ENCODE measurements at places on chromosomes 16 and 17.
A peak's percentile ranks its signal among the peaks of the same experiment; 100 is the strongest.

DNA sequence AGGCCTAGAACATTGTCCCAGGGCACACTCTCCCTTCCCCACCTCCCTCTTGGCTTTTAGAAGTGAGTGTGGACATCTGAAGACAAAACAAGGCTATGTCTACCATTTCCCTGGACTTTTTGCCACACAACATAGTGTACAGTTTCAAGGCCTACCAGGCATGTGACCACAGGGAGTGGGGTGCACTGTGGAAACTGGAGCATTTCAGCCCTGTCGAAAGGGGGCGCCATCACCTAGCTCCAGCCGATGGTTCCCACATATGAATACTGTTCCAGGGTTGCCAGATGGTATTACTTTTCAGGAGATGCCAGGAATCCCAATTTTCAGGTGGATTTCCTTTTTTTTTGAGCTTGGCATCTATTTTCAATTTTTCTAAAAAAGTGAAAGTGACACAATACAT is 140.7 kb downstream of the KATNIP start:
- peak; percentile 42 for DNase-seq

GRCh38 chr16:71428883-71429282 is 13.0 kb downstream of the TLE7 start:
- DNase-seq, result no peak

- no peak for DNase-seq
Observed at GRCh38 chr17:35735036-35735805, 3.8 kb downstream of the RASL10B start.

DNA sequence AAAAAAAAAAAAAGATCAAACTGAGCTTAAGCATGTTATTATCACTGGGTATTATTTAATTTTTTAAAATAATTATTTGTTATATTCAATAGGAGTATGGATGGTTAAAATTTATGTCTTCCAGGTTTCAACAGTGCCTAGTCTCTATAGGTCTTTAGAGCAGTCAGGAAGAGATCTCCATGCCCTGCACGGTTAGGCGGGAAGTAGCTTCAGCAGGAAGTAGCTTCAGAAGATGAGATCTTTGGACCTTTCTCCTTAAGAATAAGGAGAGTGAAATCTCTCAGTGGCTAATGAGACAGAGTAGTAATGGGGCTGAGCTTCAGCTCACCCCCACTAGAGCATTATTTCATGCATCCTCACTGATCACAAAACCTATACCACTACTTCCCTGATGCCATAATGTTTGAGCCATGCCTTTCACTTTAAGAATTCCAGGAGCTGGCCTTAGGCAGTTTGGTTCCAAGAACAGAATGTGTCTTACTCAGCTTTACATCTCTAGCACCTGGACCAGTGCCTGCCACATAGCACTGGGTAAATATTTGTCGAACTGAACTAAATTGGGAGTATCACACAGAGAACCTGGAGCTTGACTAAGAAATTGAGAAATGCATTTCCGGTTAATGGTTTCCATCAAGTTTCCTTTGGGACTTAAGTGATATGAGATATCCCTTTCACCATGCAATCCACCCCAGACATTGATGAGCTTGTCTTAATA is 43.5 kb downstream of the SCPEP1 start:
- no peak for DNase-seq

DNA sequence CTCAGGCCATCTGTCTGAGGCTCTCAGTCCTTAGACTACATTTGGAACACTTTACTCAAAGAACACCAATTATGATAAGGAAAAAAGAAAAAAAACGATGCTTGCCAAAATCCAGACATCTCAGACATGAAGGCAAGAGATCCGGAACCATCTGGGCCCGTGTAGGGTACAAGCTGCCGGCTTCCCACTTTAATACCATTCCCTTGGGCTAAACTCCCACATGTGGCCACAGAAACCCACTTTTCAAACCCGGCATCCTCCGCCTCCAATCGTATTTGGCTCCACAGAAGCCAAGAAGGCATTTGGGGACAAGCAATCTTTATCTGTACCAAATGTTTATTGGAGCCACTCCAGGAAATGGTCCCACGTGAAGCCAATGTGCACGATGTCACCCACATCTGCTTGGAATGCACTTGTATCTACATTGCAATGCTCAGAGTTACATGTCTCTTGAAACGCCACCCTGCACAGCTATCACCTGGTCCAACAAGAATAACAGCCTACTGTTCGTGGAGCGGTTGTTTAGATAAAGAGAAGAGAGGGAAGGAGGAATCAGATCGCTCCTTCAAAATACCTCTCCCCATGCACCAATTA is 33.5 kb downstream of the XYLT1 start:
- DNase-seq, result no peak

DNA sequence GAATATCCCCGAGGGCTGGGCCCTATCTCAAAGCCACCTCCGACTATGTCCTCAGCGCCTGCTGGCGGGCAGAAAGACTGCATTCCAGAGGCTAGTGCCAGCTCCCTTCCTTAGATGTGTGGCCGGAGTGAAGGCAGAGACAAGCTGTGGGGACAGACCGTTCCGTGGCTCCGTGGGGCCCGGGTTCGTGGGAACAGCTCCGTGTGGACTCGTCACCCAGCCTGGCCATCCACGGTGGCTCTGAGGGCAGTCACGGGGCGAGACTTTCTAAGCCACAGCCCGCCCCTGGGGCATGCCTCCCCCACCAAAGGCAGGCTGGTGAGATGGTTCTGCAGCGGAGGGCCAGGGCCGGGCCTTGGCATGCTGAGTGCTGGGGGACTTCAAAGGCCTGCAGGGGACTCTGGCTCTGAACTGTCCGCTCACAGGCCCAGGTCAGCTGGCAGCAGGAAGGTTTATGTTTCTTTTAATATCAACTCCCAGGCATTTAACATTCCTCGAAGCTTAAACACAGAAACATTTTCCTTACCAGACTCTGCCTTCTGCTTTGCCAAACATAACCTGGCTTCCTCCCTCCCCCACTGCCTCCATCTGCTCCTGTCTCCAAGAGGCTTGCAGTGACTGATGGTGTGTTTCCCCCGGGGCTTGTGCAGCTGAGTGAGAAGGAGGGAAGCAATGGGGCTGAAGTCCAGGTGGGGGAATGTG is 50.4 kb downstream of the TIMM22 start:
- no peak for DNase-seq

- no peak for DNase-seq
Observed at GRCh38 chr17:67559381-67559966, 158.3 kb upstream of the NOL11 start.

GRCh38 chr17:50345432-50346312 is at the start of gene XYLT2:
XYLT2 (plus strand) TSS chr17:50346126; CDS start chr17:50346141, 15 bp downstream.
- peak; percentile 98 for DNase-seq

- DNase-seq, result no peak
Observed at GRCh38 chr16:90018652-90019542, at the start of gene DBNDD1. DBNDD1 (minus strand) TSS chr16:90019456; CDS start chr16:90019341, 115 bp downstream.

DNA sequence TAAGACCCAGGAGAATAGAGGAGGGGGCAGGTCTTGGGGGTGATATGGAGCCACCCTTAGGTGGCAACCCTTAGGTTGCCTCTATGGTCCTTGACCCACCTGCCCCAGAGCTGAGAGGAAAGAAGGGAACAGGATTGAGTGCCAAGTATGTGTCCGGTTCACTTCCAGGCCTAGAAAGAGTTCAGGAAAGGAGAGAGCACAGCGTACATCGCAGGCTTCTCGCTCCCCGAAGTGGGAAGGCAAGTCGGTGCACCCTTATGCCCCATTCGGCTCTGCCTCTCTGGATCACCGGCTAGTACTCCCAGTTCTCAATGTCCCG is 631 bp downstream of the SP6 start:
- no peak for DNase-seq

DNA sequence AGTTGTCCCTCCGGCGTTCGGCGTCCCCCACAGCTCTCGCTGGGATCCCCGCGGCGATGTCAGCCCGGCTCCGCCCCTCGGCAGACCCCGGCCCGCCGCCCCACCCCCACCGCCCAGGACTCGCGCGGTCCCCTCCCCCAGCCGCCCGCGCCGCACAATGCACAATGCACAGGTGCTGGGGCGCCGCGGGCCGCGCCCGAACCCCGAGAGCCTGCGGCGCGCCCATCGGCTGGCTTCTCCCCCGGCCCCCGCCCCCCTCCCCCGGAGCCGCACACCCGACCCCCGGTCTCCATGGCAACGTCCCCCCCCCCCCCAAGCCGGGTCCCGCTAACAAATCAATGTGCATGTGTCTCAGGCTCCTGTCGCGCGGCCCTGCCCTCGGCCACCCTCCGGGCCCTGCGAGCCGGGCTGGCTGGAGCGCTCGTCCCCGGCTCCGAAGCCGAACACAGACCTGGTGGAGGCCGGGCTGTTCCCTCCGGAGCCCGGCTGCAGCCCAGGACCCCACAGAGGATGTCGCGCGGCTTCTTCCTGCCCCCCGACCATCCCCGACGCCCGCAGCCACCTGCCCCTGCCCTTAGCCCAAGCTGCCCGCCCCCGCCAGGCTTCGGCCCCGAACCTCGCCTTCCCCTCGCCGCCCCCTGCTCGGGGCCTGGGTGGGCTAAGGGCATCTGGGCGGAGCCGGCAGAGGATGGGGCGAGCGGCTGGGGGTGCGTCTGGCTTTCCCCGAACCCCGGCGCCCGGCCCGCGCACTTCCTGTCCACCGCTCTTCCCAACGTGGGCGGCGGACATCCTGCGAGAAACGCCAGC is 818 bp upstream of the CBX8 start:
- DNase-seq, result peak; percentile 61

GRCh38 chr16:89685916-89686315 is 573 bp upstream of the CDK10 start:
- DNase-seq, result no peak

GRCh38 chr17:6668727-6669425 is 17.3 kb downstream of the C17orf100 start:
- DNase-seq, result no peak

DNA sequence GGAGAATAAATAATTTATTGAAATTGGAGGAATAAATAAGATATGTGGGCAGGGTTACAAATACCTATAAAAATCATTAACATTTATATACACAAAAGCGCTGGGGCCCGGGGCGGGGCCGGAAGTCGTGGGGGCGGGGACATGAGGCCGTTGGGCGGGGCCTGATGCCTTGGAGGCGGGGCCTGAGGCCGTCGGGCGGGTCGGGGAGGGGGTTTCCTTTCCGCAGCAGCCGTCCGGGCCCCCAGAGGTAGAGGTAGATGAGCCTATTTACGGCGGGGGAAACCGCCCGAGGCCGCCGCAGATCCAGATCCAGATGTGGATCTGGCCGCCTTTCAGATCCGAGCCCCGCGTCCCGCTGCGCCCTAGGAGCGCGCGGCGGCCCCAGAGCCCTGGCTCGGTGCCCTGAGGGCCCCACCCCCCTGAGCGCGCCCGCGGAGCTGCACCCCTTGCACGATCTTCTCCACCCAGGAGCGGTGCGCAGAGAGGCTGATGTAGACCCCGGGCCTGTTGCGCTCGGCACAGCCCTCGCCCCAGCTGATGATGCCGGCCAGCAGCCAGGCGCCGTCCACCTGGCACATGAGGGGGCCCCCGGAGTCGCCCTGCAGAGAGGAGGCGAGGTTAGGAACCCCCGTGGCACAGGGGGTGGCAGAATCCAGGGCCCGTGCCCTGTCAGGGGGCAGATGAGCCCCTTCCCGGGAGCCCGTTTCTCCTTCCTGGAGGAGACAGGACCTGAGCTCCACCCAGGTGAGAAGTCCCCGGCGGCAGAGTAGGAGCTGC is 5.1 kb downstream of the PRSS22 start:
- DNase-seq, result no peak
